Activated CD8-positive, alpha-beta T cell treated with anti-CD3 and anti-CD28 coated beads, Interleukin-2, amount 10 ng/mL, durations not matched to agents 7 days and 5 days (primary cell): ENCODE measurements at places on chromosomes 2 and 18. TPM values are rescaled to one million over a fixed set of nuclear protein-coding genes. Genes with fewer than 3 reads are reported as not detected.

DNA sequence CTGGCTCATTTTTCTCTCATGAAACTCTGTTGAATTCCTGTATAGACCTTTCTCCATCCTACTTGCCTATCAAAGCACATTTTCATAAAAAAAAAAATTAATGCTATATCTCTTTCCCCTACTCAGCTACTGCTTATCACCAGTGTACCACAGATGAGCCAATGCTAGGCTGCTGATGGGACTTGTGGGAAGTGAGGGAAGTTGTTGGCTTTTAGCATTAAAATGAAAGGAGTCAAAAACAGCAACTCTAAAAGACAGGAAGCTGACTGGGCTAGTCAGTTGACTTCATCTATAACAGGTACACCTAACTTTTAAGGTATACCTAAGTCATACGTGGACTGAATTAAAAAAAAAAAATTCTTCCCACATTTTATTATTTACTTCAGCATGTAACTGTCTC, 102.1 kb downstream of the FAM117B start:
- H3K4me3 ChIP-seq, result no peak overlapping the region
- no peak for DNase-seq
- H3K27me3 ChIP-seq, result no peaks in the 10 kb centered on the region

DNA sequence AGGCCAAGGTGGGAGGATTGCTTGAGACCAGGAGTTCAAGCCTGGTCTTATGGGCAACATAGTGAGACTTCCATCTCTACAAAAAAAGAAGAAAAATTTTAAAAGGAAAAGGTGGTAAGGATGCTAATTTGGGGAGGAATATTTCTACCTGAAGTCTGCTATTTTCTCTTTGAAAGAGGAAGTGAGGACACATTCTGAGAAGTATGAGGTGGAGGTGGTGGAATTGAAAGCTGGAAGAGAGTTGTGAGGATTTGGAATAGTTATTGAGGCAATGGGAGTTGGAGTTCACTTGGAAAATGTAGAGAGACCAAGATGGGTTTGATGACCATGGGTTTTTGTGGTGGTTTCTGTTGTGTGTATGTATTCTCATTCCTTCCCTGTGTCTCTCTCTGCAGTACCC, 29.3 kb downstream of the EML4 start:
- H3K36me3 ChIP-seq, result peaks cover 24% of the 10 kb centered on the region
- no peak overlapping the region for H3K4me3 ChIP-seq
- no peak for DNase-seq
- H3K27me3 ChIP-seq, result no peaks in the 10 kb centered on the region
- H3K27ac ChIP-seq, result peak overlapping the region; percentile 28

SAG gene
- total RNA-seq, result not detected

LBX2 gene
- total RNA-seq, result 0.68 TPM

C2orf80 gene
- total RNA-seq, result not detected

CXCR2 gene
- not detected for total RNA-seq

EPB41L3 gene
- total RNA-seq, result 0.10 TPM

PSMA8 gene
- total RNA-seq, result 1.2 TPM
